ENCODE measurements at places on chromosomes 5 and 9.

DNA sequence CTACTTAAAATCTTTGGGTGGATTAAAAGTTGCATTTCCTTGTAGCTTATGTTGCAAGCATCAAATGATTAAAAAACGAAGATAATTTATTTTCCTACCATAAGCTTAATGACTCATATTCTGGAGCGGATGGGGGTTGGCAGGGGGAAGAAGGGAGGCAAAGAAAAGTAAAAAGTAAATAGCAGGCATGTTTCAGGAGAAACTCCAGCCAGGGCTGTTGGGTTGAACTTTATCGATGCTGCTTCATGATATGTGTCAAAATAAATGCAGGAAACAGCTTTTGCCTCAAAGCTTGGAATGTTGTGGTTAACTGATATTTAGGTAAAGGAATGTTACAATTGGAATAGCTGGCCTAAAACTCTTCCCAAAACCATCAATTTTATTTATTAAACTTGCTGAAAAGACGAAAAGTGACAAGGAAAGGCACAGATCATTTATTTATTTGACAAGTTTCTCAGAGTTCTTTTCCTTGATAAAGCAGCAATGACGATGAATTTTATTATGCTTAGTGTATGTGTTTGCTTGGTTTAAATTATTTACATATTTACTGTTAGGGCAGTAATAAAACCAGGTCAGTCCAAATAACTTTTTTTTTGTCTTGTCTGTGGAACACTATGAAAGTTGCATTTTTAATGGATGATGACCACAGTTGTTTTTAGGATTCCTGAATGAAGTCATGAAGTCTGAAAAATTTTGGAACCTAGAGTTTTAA lies 177.9 kb downstream of the PCSK1 start:
- peak; percentile 92 for DNase-seq

DNA sequence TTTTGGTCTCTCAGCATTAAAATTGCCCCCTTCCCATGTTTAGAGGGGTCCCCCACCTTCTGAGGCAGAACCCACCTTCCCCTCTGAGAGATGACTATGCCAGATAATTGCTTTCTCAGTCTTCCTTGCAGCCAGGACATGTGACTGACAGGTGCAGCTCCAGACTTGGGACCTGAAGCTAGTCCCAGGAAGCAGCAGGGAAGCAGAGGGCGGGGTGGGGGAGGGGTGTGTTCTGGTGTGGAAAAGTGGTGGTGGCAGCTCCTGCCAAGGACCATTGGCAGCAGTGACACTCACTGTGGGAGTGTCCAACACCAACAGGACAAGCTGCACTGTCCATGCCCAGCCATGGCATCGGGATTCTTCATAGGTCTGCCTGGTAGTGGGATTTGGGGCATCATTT lies 2.3 kb downstream of the EIF4E1B start:
- no peak for DNase-seq

DNA sequence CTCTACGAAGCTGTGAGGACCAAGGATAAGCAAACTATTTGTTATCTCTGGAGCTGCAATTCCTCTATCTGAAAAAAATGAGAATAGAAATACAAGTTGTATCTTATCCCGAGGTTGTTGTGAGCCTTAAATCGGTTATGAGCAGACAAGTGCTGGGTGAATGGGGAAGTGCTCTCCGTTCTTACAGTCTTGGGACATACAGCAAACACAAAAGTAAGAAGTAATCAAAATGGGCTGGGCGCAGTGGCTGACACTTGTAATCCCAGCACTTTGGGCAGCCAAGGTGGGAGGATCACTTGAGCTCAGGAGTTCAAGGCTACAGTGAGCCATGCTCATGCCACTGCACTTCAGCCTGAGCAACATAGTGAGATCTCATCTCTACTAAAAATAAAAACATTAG lies 31.7 kb downstream of the ITK start:
- DNase-seq, result no peak

- no peak for DNase-seq
Measured at GRCh38 chr5:17192191-17192590, 25.2 kb upstream of the BASP1 start.

- peak; percentile 16 for DNase-seq
Measured at GRCh38 chr5:55172051-55172899, 702 bp downstream of the CDC20B start.

GRCh38 chr5:140182803-140183367 lies 7.9 kb downstream of the CYSTM1 start:
- DNase-seq, result no peak

DNA sequence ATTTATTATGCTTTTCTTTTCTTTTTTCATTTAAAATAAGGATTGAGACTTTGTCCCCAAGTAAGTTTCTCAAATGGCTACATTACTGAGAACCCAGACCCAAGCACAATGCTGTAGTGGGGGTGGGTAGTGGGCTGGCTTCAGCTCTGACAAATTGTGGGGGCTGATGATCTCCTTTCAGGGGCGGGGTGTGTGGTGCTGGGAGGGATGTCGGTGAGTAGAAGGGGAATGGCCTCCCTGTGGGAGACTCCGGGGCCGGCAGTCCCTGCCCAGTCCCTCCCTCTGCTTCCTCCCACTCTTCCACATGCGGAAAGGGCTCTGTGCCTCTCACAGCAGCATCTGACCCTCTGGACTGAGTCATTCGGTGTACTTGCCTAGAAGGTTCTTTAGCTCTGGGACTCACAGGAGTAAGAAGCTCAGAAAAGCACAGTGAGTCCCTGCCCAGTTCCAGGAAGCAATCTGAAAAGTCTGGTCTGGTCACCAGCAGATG lies 14.3 kb downstream of the CD180 start:
- peak; percentile 24 for DNase-seq

DNA sequence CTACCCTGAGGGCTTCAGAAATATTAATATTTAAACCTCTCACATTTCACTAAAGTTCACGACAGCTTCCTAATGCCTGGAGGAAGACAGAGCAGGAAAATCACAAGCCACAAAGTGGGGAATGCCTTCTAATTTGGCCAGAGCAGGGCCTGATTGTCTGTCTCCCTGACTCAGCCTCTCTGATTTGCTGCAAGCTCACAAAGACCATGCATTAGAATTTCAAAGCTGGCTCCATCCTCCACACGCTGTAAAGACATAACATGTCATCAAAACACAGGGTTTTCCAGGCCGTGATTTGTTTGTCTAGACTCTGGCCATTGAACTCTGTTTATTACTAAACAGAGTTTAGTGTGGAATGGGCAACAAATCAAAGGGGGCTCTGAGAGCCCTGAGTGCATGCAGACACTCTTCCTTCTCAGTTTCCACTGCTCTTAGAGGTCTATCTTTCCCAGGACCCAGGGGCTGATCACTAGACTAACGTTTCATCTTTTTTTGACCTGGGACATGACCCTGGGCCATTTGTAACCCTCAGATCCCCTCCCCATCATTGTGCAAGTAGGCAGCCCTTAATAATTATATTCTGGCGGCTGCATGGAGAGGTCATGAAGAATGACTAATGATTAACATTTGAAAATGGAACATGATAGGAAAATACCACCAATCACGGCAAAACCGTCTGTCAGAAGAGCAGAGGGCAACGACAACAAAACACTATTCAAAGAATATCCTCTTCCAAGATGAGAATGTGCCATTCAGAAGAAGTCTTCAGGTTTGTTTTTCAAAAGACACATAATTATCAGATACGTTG lies 140.2 kb downstream of the ENC1 start:
- no peak for DNase-seq

DNA sequence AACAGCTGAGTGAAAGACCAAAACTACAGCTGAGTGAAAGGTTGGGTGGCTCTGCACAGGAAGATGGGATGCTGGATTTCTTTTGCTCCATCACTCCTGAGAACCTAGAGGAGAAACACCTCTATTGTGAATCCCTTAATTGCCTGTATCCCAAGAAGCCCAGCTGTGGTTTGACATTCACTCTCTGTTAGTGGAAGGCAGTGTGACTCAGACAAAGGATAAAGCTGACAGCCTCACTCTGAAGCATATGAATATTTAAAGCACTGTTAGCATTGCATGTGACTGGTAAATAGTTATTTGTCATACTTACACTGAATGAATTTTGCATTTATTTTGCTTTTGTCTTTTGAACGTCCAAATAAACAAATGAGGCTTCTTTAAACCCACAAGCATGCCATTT lies 367.1 kb upstream of the RIOK2 start:
- DNase-seq, result no peak

DNA sequence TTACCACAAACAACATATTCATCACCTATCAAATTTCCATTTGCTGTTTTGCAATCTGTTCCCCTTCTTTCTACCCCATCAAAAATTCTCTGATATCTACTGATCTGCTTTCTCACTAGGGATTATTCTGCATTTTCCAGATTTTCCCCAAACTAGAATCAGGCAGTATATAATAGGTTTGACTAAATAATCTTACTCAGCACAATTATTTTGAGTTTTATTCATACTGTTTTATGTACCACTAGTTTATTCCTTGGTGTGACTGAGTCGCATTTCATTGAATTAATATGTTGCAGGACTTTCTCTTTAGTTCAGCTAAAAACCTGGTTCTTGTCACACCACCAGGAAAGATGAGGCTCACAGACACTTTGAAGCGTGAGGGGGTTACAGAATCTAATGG lies 131.4 kb downstream of the CYLC2 start:
- DNase-seq, result no peak

DNA sequence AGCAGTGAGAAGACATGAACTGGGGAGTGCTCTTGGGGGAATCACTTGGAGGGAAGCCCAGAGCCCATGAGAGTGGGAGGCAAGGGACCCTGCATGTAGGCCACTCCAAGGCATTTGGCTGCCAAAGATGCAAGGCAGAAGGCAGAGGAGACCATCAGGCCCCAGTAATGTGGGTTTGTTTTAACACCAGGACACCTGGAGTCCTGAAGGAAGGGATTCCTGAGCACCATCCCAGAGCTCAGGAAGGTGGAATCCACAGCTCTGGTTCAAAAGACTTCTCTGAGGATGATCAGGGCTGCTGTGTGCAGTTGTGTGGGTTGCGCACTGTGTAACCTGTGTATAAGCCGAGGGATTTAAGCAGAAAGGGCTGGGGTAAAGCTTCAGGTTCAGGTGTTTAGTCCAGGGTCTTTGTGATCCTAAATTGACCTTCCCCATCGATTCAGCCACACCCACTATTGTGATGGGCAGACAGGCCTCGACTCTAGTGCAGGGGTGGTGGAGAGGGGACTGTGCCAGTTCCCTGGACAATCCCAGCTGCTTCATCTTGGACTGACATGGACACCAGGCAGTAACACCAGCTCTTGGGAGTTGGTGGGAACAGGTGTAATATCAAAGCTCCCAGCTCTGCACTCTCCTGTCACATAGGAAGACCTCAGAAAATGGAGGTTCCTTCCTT lies 11.0 kb downstream of the B4GALT7 start:
- no peak for DNase-seq

- peak; percentile 85 for DNase-seq
Measured at GRCh38 chr9:137086531-137087408, at the start of gene MAN1B1. MAN1B1 (plus strand) TSS chr9:137086985; CDS start chr9:137087000, 15 bp downstream.

DNA sequence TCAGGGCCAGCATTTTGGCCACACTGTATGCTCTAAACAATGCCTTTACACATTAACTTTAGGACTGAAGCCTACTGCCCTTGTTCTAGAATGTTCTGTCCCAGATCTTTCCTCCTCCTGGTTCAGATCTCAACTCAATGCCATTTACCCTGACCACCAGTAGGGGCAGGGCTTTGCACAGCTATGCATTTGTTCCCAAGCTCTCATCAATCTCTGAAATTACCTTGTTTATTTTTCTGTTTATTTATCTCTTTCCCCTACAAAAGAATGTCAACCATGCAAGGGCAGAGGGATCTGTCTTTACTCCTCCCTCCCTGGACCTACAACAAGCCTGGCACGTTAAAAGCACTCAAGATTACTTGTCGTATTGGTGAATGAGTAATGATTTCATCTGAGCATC lies 612.9 kb downstream of the BNC2 start:
- no peak for DNase-seq

GRCh38 chr5:9066349-9066748 lies 479.5 kb downstream of the SEMA5A start:
- DNase-seq, result no peak

DNA sequence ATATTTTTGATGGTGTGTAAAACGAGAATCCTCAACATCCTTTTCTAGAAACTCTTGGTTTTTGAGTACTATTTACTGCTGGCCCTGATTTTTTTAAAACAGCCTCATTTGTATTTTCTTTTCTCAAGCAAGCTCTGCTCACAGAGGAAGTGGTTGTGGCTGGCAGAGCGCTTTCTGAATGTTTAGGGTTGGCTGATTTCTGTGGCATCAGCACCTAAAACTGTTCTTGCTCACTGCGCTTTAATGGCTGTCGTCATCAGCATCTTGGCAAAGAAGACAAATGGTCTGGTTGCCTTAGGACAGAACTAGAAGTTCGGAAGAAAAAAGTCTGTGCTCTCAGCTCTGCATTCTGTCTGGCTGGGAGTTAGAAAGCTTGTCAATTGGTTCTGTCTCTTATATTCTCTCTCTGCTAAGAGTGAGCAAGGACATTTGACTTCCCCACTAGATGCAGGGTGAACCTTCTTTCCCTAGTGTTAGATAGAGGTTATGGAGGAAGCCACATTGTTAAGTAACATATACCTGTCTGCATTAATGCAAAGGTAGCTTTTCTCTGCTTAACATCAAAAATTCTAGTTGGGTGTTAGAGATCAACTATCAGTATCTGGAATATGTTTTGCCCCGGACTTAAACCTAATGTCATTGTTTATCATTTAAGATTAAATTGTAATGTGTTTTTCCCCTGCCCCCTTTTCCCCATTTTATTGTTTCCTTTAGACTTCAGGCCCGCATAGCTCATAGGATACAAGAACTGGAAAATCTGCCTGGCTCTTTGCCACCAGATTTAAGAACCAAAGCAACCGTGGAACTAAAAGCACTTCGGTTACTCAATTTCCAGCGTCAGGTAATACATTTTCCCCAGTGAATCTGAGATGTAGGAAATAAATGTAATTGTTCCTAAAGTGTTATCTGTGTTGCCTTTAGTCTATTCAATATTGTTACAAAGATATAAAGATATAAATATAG lies 39.0 kb downstream of the SMARCA2 start:
- no peak for DNase-seq

GRCh38 chr5:6572825-6573380 lies 59.9 kb downstream of the NSUN2 start:
- DNase-seq, result no peak

GRCh38 chr9:122222791-122223190 lies 6.0 kb downstream of the LHX6 start:
- no peak for DNase-seq

DNA sequence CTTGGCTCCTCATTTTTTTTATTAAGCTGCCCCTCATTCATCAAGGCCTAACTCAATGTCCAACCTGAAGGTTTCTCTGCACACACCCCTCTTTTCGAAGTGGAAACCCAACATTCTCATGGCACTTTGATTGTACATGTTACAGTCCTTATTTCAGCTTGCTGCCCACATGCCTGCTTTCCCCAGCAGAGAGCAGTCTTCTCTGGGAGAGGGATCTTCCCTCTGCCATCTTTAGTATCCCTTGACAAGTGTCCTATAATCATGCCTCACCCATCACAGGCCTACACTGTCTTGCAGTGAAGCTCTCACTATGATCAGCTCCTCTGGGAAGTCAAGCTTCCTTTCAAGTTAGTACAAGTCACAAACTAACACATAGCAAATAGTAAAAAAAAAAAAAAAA lies 175.1 kb downstream of the ACER2 start:
- DNase-seq, result no peak

GRCh38 chr5:94218374-94218773 lies 400.0 kb downstream of the KIAA0825 start:
- peak; percentile 77 for DNase-seq
